ENCODE measurements at places on chromosomes 11 and 22. TPM values are rescaled to one million over a fixed set of nuclear protein-coding genes. Genes with fewer than 3 reads are reported as not detected.

GRCh38 chr11:60230681-60231080 lies 12.3 kb downstream of the MS4A4E start:
- no peak for DNase-seq

- no peak for DNase-seq
Measured at GRCh38 chr11:65210361-65210731, 28.6 kb downstream of the CAPN1 start.

UBE4A gene
- 54.2 TPM for total RNA-seq

ESRRA gene
- 13.3 TPM for total RNA-seq

GRCh38 chr11:45655347-45655756 lies 10.1 kb downstream of the CHST1 start:
- peak; percentile 55 for DNase-seq

DNA sequence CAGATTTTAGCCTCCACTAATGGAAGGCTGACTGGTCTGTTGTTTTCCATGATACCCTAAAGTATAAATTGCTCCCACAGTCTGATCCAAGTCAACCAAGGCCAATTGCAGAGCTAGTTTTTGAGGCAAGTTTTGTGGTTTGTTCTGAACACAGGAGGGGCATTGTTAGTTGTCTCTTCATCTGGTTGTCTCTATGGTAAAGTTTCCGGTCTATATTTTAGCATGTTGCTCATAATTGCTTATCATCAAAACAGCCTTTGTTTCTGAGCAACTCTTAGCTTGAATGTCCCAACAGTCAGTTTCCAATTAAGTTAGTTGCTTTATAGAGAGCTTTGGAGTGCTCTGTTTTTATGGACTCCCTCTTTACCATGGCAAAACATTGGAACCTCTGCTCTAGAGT lies 217.6 kb upstream of the CARD18 start:
- no peak for DNase-seq

GRCh38 chr11:68999093-68999747 lies 13.8 kb downstream of the MRGPRF start:
- no peak for DNase-seq

OR52H1 gene
- 2.2 TPM for total RNA-seq

DNA sequence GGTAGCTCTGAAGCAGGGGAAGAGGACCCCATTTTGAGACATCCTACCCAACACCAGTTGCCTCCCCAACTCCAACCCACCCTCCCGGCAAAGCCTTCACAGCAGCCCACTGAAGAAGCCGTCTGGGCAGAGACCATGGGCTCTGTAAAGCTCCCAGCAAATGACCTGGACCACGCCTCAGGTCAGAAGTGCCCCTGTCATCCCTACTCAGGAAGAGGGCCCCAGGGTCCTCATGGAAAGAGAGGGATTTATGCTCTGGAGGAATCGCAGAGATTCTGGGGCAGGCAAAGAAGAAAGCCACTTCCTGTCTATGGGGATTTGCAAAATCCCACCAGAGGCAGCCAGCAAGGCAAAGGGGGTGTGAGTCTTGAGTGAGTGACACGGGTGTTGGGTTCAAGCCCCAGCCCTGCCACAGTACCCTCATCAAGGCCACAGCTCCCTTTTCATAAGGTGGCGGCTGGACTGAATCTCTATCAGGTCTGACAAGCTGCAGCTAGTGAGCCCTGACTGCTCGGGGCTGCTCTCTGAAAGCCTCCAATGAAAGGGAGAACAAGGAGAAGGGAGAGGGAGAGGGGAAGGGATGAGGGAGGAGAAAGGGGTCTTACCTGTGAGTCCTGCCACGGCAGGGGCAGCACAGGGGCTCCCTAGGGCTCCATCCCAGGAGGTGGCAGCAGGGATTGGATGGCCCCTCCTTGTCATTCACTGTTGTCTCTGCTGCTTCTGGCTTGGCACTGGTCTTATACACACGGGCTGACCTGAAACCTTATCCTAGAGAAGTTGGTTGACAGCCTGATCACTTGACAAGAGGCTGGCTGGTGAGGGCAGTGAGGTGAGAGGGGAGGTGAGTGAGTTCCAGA lies at the start of gene UCP3:
TSS of gene UCP3 (minus strand) at position 713 of the 857 bp plus-strand sequence. CDS start 2,043 bp downstream, outside the sequence.
- no peak for DNase-seq

DNA sequence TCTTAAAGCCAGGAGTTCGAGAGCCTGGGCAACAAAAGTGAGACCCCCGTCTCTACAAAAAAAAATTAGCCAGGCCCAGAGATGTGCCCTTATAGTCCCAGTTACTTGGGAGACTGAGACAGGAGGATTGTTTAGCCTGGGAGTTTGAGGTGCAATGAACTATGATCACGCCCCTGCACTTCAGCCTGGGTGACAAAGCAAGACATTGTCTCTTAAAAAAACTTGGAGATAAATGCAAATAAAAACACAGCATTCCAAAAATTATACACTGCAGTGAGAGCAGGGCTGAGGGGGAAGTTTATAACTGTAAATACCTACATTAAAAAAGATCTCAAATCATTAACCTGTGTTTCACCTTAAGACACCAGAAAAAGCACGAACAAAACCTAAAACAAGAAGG lies 22.1 kb downstream of the AP2A2 start:
- no peak for DNase-seq

C11orf91 gene
- not detected for total RNA-seq

CDC45 gene
- total RNA-seq: 4.0 TPM

DNA sequence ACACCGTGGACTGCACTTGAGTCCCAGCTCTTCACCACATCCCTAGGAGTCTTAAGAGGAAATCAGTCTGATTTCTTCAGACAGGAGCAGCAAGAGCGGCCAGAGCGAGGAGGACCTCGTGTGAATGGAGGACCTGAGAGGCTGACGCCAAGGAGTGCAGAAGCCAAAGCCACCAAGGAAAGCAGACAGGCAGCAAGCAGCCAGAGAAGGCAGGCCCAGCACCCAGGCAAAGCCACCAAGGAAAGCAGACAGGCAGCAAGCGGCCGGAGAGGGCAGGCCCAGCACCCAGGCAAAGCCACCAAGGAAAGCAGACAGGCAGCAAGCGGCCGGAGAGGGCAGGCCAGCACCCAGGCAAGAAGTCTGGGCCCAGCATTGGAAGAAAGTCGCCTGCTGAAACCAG lies 11.8 kb downstream of the CYB561A3 start:
- DNase-seq: no peak

DNA sequence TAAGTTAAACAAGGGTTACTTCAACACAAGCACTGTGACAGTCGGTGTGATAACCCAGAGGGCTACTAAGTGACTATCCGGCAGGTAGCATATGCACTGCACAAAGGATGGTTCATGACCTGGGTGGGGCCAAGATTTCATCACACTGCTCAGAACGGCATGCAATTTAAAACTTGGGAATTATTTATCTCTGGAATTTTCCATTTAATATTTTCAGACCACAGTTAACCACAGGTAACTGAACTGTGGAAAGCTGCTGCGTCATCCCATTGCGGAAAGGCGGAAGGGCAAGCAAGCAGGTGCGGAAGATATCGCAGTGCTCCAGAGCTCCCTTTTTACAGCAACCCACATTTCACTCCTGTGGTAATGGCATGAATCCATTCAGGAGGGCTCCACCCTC lies 540.8 kb downstream of the INSC start:
- DNase-seq: no peak

- DNase-seq: no peak
Measured at GRCh38 chr11:1780700-1781592, 17.2 kb upstream of the CTSD start.

- no peak for DNase-seq
Measured at GRCh38 chr11:11937433-11937832, 71.0 kb downstream of the DKK3 start.
